ENCODE measurements at places on chromosomes 1 and 21.

DNA sequence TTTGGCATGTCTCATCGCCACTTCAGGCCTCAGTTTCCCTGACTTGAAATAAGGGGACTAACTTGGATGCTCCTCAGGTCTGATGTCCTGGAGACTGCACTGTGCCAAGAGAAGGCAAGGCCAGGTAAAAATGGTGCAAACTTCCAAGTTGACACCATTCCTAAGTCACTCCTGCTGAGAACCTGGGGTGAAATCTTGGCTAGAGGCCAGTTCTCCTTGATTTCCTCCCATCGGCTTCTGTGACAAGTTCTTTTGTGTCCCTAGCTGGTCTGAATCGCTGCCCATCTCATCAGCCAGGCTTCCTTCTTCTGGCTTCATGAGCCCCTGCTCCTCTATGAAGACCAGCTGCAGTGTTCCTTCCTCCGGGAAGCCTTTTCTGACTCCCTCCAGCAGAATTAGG lies 48.6 kb upstream of the ID3 start:
- DNase-seq = no peak

- DNase-seq = no peak
Measured at GRCh38 chr1:2494323-2494693, 18.2 kb downstream of the PLCH2 start.

- no peak for DNase-seq
Measured at GRCh38 chr1:93701629-93702028, 20.0 kb upstream of the BCAR3 start.

- no peak for DNase-seq
Measured at GRCh38 chr21:45990741-45991605, 9.4 kb downstream of the COL6A1 start.
